NCI-H2081 (cell line): ENCODE measurements at places on chromosomes 5 and 9.

- no peak for DNase-seq
Observed at GRCh38 chr9:136399176-136400037, 563 bp downstream of the SNAPC4 start.

- no peak for DNase-seq
Observed at GRCh38 chr5:56807679-56808078, 7.7 kb upstream of the MAP3K1 start.

DNA sequence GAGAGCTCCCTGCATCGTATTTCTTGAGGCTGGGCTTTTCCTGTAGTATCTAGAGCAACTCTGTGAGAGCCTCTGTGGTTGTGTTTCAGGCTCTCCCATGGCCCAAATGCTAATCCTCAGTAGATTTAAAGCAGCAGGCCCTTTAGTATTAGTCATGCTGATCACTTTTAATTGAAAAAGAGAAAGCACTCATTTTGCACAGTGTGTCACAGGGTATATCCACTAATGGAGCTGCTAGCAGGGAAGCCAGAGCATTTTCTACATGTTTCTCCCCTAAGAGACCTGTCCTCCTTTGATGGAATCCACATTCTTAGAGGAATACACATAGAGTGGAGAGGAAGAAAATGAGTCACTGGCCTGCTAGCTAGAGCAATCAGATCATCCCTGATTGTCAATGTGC, 348.5 kb downstream of the TMEM232 start:
- DNase-seq, result no peak

- no peak for DNase-seq
Observed at GRCh38 chr9:76580820-76581219, 121.8 kb downstream of the GCNT1 start.

DNA sequence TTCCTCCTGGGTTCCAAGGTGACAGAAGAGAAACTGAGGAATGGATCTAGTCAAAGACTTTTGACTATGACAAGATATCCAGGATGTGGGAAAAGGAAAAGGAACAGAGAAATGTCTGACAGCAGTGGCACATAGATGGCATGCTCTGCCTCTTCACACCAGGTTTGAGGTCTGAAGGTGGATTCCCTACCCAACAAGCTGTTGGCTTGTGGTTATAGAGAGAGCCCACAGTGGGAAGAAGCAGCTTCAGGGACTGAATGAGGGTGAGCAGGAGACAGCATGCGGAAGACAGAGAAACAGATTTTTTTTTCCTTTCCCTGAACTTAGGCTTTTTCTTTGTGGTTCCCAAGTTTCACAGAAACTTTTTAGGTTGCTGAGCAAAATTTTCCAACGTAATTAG, 20.6 kb downstream of the IFNW1 start:
- no peak for DNase-seq

DNA sequence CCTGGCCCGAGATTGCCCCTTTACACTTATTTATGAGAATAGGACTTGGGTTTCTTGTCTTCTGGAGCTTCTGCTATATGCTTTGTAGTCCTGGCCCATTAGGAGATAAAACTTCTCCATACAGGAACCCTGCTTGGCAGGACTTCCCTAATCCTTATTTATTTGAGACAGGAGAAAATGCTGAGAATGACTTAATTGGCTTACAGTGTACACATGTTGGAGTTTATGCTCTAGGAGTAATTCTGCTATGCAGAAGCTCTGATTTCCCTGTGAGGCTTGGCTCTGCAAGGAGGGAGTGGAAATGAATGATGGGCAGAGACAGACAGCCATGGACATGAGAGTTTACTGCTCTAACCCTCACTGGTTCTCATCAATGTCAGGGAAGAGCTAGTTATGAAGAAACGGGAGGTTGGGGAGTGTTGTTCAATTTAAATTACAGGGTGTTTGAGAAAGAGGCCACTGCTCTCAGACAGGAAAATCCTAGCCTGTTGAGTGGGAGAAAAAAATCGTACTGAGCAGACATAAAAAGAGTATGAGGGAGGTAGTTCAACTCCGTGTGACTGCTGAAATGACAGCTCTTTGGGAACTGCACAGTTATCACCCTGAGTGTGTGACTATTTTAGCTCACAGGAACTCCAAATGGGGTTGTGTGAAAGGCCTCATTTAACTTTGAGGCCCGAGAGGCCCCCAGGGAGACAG, 37.5 kb downstream of the ACTBL2 start:
- no peak for DNase-seq

GRCh38 chr9:2220036-2220435, 204.9 kb downstream of the SMARCA2 start:
- DNase-seq, result no peak

DNA sequence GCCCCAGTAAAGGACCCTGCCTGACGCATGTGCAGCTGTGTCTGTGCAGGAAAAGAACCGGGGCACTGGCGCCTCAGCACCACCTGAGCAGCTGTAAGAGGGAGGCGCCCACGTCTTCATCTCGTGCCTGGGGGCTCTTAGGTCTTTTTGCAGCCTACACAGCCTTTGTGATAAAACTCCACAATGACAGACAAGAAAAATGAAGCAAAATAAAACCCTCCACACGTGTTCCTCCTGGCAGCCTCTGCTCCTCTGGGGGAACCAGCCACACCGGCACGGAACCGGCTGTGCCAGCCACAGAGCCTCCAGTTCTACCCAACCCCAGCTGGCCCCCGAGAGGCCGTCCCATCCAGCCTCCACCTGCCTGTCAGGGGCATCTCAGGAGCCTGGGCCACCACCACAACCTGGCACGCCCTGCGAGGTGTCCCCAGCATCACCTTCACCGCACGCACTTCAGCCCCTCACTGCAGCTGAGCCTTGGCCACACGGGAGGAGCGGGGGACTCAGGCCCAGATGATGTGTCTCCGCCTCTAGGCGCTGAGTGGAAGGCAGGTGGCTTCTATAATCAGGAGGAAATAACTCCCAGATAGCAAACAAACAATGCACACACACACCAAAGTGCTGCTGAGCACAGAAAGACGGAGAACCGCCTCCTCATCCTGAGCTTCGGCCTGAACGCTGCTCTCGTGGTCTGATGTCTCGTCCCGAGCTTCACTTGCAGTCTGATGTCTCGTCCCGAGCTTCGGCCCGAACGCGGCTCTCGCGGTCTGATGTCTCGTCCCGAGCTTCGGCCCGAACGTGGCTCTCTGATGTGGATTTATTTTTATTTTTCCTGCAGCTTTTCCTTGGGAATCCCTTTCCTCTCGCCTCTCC, 28.6 kb upstream of the NSMF start:
- DNase-seq, result peak; percentile 87

DNA sequence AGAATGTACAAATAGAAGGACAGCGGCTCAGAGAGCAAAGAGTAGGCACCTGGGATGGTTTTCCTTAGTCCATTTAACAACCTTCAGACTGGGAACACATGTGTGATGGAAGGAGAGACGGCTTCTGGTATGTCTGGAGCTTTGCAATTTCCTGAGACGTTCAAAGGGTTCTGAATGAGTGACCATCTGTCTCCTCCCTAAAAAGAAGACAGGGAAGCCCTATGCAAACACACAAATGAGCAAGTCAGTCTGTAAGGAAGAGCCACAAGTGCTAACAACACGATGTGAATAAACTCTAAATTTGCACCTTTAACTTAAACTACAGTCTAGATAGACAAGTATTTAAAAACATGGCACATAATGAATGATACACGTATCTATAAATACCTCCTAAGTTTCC, 391.0 kb downstream of the ICE1 start:
- DNase-seq, result no peak
